ENCODE measurements at places on chromosomes 3 and 15.

DNA sequence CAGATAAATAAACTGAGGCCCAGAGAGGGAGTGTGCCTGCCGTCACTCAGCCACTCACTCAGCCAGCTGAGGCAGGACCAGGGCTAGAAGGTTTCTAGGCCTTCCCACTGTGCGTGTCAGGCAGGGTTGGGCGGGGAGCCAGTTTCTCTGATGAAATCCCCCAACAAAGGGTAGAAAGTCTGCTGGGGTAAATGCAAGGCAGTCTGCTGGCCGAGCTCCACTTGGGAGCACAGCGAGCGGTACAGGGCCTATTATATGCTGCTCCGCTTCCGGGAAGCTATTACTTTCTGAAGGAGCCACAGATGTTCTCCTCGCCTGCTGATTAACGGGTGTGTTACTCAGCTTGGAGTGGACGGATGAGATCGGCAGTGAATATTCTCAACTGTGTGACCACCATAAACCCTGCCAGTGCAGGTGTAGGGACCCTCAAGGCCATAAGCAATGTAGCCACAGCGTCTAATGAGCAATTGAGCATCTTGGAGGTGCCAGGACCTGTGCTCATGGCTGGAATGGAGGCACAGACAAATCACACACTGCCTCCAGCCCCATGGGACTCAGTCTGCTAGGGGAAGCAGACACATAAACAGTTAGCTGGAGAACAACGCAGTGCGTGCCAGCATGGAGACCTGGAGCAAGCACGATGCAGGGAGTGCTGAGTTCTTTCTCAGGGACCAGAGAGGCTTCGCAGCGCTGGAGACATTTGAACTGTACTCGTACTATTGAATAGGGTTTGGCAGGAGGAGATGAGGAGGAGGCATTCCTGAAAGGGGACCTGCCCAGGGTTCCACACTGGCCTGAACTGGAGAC, 42.1 kb downstream of the CORO2B start:
- DNase-seq: no peak

GRCh38 chr3:37492977-37493471, 318.6 kb upstream of the LRRFIP2 start:
- DNase-seq: no peak

- DNase-seq: no peak
Observed at GRCh38 chr3:120421926-120422325, 28.9 kb downstream of the FSTL1 start.

- no peak for DNase-seq
Observed at GRCh38 chr3:152508705-152509104, 240.0 kb downstream of the MBNL1 start.

DNA sequence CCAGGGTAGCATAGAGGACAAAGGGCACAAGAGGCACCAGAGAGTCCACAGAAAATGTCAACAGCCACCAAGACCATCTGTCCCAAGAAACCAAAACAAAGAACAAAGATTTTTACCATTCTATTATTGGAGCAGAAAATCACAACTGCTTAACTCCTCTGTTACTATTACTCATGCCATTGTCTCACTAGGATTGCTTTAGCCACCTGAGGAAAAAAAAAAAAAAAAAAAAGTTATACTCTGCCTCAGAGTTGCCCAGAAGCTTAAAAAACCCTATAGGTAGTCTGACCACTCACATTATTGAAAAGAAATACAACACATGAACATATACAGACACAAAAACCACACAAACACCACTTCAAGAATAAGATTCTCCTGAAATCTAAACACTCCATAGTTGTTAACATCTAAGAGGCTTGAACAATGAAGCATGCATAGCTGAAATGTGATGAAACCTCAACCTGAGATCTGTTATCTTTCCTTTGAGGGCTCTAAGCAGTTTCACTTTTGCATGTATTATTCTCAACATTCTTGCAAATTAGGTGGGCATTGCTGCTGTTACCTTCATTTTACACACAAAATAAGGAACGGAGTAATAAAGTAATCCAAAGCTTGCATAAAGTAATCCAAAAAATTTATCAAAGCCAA, 85.4 kb downstream of the IGSF11 start:
- DNase-seq: no peak

DNA sequence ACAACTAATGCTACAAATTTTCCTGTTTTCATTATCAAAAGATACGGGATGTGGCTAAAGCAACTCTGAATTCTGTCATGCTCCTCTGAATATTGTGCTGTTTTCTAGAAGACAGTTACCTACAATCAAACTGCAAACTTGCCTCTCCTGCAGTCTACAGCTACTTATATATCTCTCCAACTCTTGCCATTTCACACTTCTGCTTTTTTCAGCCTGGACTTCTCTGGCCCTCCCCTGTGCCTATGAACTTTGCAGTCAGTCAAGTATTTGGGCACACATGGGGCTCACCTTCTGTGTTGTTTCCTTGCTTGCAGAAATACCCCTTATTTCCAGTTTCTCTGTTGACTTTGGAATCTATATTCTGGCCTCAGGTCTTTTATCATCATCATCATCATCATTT, 575.6 kb downstream of the GRM7 start:
- DNase-seq: no peak

DNA sequence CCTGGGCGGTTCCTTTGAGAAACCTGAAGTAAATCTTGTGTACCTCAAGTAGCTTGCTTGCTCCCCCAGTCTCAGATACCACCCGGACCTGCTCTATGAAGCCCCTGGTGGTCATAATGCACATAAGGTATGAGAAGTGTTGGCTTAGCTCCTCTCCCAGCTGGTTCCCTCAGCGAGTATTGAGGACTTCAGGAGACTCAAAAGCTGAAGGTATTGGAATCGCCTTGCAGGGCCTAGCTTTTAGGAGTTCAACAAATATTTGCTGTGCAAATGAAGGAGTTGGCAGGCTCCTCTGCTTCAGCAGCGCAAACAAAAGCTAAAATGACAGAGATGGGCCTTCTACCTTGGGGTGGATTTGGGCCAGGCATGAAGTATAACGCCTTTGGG, 1.7 kb downstream of the CMTM8 start:
- DNase-seq: peak; percentile 6
